ENCODE measurements at places on chromosomes 7 and 10.

GRCh38 chr7:139875821-139876241, 46.8 kb downstream of the TBXAS1 start:
- no peak for DNase-seq

DNA sequence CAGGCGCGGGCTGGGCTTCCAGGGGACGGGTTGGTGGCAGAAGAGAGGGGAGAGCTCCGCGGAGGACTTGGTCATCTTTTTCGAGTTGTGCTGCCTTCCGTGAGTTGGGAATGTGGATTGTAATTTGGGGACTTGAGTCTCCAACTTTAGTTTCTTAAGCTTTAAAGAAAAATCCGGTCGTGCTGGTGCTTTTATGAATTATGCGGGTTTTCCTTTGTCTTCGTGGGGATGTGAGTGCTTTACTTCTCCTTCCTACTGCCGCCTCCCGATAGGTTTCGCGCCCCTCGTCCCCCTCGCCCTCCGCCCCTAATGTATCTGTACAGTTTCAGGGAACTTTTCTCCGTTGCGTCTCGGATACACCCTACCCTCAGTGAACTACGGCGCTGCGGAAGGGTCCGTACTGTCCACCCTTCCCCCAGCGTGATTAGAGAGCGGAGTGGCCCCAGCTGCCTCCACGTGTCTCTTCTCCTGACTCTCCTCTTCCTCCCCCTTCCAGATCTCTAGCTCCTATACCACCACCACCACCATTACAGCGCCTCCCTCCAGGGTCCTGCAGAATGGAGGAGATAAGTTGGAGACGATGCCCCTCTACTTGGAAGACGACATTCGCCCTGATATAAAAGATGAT, 649 bp downstream of the SCD start:
- DNase-seq, result peak; percentile 57

DNA sequence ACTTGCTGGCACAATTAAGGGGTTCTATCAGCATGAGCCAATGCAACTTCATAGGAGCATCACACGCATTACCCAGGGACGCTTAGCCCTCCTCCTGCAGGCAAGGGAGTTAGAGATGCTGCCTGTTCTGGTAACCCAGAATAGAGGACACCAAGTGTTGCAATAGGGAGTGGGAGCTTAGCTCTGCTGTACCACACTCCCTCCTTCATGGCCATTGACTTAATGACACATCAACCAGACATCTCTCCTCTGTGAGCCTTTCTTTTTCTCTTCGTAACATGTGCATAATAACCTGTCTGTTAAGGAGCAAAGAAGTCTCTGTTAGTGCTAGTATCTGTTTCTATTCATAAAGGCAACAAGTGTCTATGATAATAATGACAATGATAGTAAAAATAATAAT, 282.4 kb downstream of the SORCS3 start:
- DNase-seq, result no peak

- DNase-seq, result peak; percentile 70
These were observed 48.8 kb upstream of the SMNDC1 start for GRCh38 chr10:110353244-110354119.

DNA sequence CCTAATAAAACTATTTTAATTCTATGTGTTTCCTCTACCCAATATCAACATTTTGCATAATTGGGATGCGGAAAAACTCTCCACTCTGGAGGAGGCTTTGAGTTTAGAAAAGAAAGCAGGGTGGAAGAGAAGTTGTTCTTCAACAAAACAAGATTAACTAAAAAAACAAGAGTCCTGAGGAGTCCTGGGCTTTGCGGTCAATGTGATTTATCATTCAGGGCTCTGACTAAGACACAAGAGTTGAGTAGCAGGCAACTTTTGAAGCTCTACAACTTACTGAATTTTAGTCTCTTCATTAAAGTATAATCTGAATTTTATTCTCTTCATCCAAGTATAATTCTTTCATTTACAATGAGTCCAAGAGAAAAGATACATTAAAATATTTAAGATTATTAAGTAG, 18.3 kb upstream of the TMEM26 start:
- no peak for DNase-seq

- peak; percentile 74 for DNase-seq
These were observed 257.2 kb downstream of the KIAA1217 start for GRCh38 chr10:24465891-24466818.

DNA sequence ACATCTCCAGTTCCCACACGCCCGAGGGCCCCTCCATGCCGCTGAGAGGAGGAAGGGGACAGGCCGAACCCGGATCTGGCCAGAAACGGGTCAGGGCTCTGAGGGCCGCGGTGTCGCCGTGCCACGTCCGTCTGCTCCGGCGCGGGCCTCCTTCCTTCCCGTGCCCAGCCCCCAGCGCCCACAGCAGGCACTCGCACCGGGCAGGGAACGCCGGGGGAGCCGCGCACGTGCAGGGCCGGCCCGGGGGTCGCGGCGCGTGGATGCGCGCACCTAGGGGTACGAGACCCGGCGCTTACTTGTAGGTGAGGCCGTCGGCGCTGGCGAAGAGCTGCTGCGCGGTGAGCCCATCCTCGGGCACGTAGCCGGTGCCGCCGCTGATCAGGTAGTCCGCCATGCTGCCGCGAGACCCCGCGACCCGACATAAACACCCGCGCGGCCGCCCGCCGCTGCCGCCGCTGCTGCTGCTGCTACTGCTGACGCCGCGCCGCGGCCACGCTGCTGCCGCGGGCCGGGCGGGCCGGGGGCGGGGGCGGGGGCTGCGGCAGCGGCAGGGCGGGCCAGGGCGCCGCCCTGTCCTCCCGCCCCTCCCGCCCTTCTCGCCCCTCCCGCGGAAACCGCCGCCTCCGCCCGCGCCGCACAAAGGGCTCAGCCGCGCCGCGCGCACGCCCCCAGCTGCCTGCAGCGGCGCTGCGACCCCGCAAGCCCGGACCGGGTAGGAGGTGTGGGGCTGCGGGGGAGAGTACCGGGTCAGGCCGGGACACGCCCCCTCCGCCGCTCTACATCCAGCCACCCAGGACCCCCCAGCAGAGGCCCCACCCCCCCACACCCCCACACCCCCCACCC, 4.1 kb downstream of the IMPDH1 start:
- peak; percentile 34 for DNase-seq

DNA sequence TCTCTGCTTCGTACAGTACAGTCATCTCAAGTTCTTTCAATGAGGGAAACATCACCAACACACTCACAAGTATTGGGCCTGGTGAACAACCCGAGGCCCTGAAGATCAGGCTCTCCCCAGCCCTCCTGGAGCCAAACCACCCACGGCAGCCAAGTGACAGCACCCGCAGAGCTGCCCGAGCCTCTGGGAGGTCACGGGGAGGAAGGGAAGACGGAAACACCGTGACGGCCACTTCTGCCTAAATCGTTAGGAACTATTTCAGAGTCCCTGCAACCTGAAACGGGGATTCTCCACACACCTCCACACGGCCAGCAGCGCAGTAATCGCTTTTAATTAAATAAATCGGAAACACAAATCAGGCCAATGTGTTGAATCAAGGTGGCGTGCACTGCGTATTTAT, 222.6 kb downstream of the MAD1L1 start:
- no peak for DNase-seq

- DNase-seq, result no peak
These were observed 126.8 kb downstream of the TPK1 start for GRCh38 chr7:144709066-144709465.

DNA sequence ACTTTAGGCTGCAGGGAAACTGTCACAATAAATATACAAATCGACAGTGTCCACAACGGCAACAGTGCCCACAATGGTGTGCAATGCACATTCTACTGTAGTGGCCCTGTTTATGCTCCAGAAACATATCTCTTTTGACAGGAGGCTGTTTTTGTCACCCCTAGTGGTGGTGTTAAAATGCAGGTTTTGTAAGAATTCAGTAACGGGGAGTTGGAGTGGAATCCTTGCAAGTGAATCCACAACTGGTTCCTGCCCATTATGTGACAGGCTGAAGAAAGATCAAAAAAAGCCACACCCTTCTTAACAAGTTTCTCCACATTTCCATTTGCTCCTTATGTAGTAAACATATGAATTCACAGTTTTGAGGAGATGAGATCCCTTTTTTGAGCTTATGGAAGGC, 58.5 kb downstream of the BEND7 start:
- DNase-seq, result no peak

DNA sequence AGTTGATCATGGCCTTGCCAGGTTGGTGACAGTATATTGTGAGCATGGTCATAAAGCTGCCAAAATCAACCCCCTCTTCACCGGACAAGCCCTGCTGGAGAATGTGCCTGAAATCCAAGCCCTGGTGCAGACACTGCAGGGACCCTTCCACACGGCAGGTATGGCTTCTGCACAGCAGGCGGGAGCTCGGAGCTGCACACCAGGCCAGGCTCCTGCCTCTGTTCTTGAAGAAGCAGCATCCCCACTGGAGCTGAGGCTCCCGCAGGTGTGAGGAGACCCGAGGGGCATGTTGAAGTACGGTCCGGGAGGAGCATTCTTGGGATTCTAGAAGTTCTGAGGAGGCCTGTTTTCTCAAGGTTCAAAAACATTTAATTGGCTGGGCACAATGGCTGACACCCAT, 12.7 kb downstream of the DHTKD1 start:
- DNase-seq, result no peak

DNA sequence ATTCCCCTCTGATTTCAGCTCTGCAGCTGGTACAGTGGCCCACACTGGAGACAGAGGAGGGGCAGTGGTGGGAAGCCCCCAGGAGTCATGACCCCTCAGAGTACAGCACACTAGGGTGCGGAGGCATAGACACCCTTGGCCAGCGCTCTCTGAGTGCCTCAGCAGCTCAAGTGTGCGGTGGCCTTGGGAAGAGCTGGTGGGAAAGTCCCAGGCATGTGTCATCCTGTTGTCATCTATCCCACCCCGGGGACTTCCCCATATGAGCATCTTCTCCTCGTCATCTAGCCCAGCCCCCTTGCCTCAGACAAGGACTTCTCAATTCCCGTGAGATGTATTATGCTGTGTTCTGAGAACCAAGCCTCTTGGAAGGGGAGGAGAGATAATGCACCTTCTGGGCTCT, 15.6 kb upstream of the PPIF start:
- DNase-seq, result peak; percentile 67

GRCh38 chr7:30225863-30226613, 58.4 kb upstream of the ZNRF2 start:
- DNase-seq, result peak; percentile 82

DNA sequence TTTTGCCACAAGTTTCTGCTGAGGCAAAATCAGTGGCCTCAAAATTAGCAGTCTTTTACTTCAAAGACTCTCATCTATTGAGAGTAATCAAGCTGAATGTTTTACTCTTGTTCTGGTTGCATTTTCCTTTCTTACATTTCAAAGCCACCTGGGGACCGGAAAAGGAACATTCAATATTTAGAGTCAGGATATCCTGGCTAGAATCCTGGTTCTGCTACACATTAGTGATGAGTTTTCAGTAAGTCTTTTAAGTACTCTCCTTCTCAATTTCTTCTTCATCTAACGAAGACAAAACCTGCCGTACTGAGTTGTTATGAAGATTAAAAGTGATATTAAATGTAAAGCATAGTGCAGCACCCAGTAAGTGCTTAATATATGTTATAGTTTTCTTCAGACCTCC, 52.5 kb downstream of the LAMB4 start:
- no peak for DNase-seq

GRCh38 chr7:28509251-28510025, 97.1 kb downstream of the CREB5 start:
- DNase-seq, result peak; percentile 85

DNA sequence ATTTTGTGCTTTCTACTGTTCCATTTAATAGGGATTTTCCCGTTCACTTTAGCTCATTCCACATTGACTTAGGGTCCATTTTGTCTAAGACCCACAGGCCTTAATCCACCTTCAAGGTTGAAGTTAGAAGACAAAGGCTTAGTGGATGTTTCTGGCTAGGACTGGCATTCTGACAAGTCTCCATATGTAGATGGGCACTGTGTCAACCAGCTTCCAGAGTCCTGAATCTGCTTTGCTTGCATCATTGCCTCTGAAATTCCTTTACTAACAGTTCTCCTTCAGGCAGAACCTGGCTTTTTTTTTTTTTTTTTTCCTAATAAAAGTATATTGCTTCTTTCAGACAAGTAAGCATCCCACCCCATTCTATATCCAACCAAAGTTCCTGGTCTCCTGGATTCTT, 69.6 kb upstream of the PDCD4 start:
- no peak for DNase-seq

DNA sequence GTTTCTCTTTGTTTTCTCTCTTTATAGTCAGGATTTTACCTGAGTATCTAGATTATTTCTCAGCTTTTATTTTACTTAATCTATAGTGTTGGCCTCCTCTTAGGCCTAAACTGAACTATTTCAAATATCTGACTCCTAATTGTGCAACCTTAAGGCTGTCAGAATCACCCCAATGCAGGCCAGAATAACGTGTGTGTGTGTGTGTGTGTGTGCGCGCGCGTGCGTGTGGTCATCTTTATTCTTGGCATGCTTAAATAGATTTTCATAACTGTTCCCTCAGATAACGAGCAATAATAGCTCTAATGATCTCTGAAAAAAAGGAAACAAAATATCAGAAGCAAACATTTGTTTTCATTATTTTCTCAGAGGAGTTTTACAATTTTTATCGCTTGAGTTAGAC, 92.4 kb downstream of the PCDH15 start:
- DNase-seq, result no peak

GRCh38 chr10:90819911-90820310, 37.9 kb downstream of the HTR7 start:
- no peak for DNase-seq

- DNase-seq, result no peak
These were observed 50.2 kb downstream of the EEPD1 start for GRCh38 chr7:36203071-36203790.

DNA sequence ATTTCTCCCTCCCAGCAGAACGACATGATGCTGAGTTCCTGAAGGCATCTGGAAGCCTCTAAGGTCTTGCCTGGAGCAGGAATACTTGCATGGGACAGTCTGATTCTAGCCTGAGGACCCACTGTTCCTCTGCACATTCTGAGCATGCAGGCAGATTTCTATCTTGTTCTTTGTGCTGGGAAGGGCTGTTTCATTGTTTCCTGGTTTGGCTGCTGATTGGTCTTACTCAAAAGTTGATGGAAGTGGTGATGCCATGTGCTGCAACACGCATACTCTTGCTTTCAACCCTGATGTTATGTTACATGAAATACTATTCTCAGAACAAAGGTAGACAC, 307.0 kb downstream of the GATA3 start:
- DNase-seq, result no peak
